Vagina (tissue), 2 donors: ENCODE measurements at places on chromosomes 6 and 20.

DNA sequence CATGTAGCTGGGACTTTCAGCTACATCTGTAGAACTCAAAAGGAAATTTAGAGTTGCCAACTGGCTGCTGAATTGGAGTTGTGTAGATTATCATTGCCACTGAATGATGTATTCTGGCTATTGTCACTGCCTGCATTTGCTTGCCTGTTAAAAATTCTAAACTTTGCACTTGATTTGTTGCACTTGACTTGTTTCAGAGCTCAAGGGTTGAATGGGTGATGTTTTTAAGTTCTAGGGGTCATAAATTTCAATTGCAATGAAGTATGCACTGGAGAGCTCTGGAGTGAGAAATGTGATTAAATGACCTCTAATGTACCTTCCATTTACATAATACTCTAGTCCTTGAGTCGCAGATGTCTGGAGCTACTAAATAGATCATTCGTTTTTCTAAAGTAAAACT lies 102.4 kb downstream of the TNFRSF21 start:
- DNase-seq, result no peak

- DNase-seq, result no peak
These were observed 25.4 kb downstream of the SLC17A9 start for GRCh38 chr20:62977613-62978560.

DNA sequence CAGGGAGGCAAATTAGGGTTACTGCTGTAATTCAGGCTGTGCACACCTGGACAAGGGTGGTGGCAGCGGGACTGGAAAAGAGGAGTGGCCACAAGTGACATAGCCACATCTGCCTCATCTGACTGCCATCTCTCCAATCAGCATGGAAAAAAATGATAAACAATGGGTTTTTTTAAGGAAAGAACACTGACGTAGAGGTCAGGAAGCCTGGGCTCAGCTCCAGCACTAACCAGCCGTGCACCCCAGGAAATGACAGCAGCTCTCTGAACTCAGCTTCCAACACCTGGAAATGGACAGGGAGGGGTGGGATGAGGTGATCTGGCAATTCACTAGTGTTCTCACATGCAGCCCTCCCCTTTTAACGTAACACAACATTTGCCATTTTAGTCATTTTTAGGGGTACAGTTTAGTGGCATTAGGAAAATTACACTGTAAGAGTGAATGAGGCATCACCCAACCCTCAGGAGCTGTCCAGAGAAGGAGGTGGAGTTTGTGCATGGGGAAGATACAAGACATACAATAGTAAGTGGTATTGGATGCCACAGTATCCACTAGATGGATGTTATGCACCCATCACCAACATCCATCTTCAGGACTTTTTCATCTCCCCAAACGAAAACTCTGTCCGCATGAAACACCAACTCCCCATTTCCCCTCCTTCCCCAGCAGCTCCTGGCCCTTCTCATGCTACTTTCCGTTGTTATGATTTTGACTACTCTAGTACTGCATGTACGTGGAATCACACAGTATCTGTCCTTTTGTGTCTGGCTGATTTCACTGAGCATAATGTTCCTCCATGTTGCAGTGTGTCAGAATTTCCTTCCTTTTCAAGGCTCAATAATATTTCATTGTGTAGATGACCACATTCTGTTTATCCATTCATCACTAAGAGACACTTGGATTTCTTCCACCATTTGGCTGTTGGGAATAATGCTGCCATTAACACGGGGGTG lies 215.5 kb upstream of the ECI2 start:
- DNase-seq, result peak; percentile 86

GRCh38 chr6:44666324-44666723 lies 278.8 kb downstream of the CDC5L start:
- DNase-seq, result no peak

DNA sequence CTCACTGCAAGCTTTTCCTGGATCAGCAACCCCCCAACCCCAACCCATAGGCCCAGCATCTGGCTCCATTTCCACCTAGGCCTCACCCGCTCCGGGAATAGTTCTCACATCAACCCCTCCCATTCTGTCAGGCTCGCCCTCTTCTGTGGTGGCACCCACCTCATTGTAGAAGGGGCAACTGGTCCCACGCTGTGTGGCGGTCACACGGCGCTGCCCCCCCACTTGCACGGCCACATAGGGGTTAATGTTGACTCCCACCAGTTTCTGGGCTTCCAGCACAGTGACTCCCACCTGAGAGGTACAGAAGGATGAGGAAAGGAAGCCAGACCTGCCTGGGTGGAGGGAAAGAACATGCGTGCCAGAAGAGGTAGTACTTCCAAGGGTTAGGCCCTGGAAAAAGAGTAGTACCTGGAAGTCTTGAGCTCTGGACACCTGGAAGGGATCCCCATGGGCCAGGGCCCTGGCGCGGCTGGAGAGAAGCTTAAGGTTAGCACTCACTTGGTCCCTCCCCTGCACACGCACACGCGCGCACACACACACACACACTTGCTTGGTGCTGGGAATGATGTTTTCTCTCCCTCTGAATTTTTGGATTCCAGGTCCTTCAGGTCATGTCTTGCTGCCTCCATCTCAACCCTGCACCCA lies 12.7 kb upstream of the SPAG4 start:
- DNase-seq, result no peak

DNA sequence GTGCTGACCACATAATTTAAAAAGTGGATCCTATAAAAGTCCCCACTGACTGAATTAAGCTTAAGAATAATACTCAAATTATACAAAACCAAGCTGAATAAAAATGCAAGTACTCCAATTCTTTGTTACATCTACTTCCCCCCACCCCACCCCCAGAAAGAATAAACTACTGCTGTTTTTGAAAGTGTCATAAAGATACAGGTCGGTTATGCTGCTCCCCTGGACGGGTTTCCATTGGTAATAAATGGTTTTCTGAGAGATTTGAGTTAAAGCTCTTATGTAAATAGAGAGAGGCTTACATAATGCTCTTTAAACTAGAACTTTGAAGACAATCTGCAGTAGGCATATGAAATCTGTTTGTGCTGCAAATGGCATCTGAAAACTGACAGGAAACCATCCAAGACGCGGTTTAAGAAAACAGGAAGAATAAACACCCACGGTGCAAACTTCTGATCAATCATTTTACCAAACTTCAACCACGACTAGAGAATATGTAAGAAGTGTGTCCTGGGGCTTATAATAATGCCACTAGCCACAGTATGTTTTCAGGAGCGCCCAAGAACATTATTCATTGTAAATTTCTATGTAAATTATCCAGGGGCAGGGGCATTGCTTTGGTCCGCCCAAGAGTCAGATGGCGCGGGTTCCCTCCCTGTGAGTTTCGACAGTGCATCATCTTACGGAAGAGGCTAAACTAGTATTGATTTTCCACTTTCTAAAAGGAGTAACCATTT lies 10.8 kb upstream of the POU3F2 start:
- no peak for DNase-seq

DNA sequence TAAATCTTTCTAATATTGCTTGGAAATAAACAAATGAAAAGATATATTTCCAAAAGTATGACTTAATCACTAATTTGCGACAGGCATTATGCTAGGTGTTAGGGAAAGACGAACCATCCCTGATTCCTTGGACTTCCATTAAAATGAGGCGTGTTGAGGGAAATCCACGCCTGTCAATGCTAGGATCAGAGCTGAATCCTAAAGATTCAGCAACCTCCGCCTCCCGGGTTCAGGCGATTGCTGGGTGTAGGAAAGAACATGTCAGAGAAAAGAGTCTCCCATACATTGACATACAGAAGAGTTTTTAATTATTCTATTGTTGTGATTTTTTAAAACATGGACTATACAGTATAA lies 16.8 kb upstream of the PRSS16 start:
- no peak for DNase-seq

DNA sequence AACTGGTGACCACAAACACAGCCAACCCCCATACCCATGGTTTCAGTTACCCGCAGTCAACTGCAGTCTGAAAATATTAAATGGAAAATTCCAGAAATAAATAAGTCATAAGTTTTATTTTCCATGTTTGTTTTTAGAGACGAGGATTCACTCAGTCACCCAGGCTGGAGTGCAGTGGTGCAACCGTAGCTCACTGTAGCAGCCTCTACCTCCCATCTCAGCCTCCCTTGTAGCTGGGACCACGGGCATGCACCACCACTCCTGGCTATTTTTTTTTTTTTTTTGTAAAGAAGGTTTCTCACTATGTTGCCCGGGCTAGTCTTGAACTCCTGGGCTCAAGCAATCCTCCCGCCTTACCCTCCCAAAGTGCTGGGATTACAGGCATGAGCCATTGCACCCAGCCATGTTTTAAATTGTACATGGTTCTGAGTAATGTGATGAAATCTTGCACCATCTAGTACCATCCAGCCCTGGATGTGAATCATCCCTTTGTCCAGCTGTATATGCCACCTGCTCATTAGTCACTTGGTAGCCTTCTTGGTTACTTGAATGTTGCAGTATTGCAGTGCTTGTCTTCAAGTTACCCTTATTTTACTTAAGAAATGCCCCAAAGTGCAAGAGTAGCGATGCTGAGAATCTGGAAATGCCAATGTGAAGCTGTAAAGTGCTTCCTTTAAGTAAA lies 14.5 kb downstream of the CSNK2A1 start:
- DNase-seq, result no peak

GRCh38 chr6:142518126-142518525 lies 216.3 kb downstream of the ADGRG6 start:
- no peak for DNase-seq

DNA sequence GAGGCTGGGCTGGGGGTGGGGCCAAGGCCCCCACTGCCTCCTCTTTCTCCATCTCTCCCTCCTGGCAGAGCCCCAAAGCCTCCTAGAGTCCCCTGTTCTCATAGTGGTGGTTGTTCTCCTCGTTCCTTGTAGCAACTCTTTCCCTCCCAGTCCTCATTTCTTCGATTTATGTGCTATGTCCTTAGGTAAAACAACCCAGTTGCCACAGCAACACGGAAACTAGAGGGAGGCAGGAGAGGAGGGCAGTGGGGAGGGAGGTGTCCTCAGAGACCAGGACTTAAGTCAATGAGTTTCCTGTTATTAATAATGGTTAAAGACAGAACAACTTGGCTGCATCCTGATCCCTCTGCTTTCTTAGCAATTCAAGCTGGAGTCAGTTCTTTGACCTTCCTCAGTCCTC lies 161.0 kb downstream of the INSM1 start:
- DNase-seq, result no peak

- no peak for DNase-seq
These were observed 82.7 kb upstream of the TOP1 start for GRCh38 chr20:40945754-40946450.

- DNase-seq, result no peak
These were observed 53.2 kb upstream of the NKX2-4 start for GRCh38 chr20:21450572-21450971.

- no peak for DNase-seq
These were observed 103.7 kb upstream of the ENPP5 start for GRCh38 chr6:46274502-46274901.

DNA sequence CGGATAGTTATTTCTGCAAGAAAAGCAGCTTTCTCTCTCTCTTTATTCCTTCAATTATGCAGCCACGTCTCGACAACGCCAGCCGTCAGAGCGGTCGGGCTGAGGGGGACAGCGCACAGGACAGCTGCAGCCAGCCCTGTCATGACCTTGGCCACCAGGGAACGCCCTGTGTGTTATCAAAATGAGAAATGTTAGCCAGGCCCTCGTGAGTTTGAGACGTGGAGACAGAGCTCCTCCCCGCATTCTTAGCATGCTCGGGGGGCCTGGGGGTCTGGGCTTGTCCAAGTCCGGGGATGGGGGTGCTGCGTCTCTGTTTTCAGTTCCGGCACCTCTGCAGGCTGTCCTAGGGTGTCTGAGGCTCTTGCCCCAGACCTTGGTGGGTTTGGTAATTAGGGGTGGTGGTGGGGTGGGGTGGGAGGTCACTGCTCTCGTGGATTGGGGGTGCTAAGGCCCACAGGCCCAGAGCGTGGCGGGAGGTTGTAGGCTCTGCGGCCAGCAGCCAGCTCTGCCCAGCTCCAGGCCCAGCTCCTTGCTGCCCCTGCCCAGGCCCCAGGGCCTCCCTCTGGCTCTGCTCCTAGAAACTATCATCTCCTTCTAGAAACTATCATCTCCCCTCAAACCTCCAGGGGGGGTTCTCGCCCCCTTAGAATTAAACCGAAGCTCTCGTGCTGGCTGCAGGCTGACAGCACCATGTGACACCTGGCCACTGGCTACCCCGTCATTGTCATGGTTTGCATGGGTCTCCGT lies 54.3 kb upstream of the GATA5 start:
- no peak for DNase-seq

DNA sequence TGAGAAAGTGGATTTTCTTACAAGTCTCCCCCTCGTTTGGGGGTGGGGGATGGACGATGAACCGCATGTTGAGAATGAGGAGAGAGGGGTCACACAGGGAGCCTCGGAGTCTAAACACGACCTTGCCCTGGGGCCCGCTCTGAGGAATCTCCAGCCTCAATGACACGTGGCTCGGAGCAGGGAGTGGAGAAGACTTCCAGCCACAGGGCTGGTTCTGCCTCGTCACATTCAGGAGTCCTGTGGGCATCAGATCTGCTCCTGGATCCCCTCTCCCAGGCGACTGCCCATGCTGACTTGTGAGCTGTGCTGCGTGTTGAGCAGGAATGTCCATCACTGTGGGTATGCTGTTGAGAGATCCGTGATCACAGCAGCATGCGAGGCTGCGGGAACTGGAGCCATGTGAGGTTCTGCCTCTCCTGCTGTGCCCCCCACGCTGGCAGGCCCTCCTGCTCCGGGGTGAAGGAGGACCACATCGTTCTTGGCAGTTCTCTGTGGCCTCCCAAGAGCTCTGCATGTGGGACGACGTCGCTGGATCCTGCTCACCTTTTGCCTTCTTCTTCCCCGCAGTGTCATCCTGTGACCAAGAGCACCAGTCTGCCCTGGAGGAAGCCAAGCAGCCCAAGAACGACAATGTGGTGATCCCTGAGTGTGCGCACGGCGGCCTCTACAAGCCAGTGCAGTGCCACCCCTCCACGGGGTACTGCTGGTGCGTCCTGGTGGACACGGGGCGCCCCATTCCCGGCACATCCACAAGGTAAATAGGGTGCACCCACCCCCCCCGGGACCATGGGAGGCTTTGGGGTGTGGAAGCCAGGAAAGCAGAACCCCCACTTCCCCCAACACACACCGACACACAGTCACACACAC lies 157.5 kb downstream of the SMOC2 start:
- DNase-seq, result no peak

DNA sequence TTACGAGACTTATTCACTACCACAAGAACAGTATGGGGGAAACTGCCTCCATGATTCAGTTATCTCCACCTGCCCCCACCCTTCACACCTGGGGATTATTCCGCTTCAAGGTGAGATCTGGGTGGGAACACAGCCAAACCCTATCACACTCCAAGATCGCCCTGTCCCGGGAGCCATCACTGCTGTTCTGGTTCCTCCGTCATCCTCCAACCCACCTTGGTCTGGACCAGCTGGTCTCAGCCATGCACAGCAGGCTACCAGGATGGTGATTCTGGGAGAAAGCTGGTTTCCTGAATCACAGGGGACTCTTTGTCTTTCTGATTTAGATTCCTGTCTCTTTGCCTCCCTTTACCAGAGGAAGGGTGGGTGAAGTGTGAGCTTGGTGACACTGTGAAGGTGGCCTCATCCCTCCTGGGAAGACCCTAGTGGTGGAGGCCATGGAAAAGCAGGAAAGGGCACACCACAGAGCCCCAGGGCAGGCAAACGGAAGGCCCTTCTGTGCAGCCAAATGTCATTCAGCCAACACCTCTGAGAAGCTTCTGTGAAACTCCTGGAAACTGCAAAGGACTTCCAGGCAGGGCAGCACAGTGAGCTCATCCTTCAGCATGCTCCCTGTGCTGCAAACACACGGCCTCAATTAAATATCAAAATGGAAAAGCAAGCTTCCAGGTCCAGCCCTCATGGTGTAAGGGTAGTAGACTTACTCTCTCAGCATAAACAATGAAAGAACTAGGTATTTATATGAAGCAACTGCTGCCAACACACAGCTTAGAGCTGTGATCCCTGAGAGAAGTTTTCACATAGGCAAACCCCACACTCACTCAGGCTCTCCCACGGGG lies 169.8 kb downstream of the ANKRD60 start:
- DNase-seq, result peak; percentile 77
